Islet precursor cell (in vitro differentiated cells): ENCODE measurements at places on chromosomes 1 and 21.

DNA sequence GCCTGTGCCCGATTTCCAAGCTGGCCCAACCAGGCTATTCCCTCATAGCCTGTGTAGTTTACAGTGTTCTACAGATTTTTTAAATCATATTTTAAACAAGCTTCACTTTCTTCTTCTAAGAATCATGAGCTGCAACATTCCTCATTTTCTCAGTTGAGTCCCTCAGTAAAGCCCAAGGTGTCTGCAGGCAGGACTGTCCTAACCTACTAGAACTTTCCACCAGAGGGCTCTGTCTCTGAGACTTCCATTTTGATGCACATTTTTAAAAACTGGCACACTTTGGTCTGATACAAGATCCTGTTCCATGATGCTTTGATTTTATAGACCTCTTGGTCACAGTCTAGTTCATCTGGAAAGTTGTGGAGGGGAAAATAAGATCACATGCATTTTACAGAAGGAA, 21.6 kb upstream of the SLAMF6 start:
- no peak for DNase-seq

- no peak for DNase-seq
Measured at GRCh38 chr1:83735526-83735925, 263.4 kb downstream of the TTLL7 start.

DNA sequence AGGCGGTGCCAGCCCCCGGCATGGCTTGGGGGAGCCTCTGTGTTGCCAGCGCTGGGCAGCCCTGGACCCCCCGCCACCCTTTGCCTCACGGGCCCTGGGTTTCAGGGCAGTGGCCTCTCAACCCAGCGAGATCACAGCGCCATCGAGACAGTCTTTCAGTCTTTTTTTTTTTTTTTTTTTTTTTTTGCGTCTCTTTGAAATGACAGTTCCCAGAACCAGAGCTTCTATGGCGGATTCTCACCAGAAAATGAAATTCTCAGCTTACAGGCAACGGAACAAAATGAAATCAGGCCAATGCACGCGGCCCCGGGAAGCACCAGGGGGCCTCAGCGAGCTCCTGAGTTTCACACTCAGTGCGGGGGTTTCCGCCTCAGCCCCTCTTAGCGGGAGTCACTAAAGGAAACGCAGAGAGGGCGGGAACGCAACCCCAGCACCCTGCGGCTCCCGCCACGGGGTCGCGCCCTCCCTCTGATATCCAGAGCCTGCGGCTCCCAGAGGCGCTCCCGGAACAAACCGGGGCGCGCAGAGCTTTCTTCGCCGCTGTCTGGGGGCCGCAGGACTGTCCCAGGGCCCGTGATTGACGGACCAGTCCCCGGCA, 8.0 kb upstream of the COL6A1 start:
- DNase-seq: peak; percentile 91

DNA sequence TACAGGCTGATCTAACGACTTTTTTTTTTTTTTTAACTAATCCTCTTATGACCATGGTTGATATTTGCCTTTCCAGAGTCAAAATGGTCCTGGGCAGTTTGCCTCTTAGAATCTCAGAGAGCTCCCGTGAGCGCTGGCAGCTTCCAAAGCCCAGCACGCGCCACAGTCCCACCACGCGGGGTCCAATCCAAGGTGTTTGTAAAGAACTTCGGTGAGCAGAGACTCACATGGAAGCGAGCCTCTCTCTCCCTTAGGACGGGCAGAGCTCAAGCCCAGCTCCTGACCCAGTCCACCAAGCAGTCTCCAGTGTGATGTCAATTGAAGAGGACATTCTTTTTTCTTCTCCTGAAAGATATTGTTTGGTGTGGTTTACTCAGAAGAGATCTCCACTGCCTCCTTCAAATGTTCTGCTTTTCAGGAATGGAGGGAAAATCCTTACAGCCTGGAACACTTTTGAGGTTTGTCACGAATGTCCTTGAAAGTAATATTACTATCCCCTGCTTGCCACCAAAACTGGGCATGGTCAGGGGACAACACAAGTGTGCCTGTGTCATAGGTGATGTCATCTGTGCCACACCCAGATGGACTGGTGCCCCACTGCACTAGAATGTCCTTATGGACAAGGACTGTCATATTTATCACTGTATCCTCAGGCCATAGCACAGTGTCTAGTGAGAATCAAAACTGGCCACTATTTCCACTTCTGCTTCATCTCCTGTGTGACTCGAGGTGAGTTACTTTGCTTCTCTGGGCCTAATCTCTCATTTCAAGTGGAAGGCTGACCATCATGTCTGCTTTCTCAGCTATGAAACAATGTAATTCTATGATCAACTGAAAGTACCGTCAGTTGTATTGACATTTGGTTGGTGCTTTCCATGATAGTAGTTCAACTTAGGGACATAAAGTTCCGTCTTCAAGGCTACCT, 97.4 kb upstream of the EDEM3 start:
- no peak for DNase-seq

DNA sequence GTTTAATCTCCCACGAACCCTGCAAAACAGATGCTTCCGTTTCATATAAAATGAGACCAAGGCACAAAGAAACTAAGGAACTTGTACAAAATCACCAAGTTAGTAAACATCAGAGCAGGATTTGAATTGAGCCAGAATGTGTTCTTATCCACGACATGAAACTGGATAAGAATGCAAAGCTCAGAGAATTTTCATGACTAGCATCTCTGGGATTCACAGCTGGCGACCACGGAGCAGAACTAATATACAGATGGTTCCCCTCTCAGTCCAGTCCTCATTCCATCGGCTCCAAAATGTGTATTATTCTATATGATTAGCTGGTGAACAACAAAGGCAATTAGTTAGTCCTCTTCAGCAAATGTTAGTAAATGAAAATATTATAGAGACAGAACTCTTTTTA, 72.3 kb upstream of the ERG start:
- DNase-seq: no peak

DNA sequence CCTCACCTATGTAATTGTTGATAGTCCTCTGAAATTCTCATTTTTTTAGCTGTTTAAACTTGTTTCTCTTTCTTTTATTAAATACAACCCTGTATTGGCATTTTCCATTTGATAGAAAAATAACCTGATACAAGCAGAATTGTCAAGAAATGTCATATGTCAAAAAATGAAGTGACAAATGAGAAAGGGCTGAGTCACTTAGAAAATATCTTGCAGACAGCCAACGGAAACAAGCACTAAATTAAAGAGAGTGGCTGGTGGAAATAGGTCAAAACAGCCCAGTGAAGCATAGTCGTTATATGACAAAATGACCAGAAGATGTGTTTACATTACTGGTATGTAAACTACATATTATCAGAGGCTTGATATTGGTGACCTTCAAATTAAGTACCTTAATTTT, 484.4 kb downstream of the PLA2G4A start:
- no peak for DNase-seq

DNA sequence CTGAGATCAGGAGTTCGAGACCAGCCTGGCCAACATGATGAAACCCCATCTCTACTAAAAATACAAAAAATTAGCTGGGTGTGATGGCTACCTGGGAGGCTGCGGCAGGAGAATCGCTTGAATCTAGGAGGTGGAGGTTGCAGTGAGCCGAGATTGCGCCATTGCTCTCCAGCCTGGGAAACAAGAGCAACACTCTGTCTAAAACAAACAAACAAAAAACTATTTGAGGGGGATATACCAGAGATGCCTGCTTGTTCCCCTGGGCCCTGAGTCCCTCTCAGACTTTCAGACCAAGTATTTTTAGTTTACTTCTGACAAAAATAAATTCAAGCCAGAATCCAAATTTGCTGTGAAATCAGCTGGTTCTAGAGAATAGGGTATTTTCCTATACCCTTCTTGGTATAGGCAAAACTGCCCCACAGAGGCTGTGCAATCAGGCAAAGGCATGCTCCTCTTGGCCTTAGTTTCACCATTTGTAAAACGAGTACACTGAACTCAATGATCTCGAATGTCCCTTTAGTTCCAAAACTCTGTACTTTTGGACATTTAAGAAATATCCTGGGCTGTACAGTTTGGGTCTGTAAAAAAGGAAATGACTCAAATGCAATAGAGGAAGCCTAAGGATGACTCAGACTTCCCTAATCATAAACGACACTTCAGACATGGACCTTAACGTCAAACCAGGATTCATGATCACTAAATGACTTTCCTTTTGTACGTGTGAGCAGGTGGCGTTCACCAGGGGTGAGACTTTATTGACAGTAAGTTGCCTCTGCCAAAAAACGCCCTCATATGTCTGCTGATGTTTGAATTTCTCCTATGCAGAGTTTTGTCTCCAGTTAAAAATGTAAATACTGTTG, 16.1 kb downstream of the ENSA start:
- no peak for DNase-seq

GRCh38 chr1:109659997-109660690, 4.2 kb downstream of the GSTM4 start:
- DNase-seq: peak; percentile 22

- no peak for DNase-seq
Measured at GRCh38 chr1:44743211-44743610, 3.6 kb downstream of the KIF2C start.
